ENCODE measurements at places on chromosomes 2 and 18.

GRCh38 chr2:10260130-10260529 is 42.6 kb upstream of the HPCAL1 start:
- no peak for DNase-seq

DNA sequence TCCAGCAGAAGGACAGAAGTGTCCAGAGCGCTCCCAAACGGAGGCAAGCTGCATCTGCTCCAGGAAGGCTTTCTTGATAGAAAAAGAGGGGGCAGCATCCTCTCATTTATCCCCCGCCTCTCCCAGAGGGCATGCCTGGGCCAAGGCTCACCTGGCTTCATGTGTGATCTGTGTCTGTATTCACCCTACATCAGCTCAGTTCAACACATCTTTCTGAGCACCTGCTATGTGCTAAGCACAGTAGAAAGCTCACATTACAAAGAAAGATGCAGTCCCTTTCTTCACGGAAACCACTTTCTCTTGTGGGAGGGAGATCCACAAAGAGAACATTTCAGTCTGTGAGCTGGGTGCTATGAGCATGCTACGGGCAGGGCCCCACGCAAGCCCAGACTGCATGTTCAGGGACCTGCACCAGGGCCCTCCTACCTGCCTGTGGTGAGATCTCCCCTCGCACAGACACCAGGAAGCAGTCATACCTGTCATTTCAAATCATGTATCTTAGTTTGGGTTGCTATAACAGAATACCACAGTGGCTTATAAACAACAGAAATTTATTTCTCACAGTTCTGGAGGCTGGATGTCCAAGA is 90.7 kb downstream of the PDCL3 start:
- no peak for DNase-seq

DNA sequence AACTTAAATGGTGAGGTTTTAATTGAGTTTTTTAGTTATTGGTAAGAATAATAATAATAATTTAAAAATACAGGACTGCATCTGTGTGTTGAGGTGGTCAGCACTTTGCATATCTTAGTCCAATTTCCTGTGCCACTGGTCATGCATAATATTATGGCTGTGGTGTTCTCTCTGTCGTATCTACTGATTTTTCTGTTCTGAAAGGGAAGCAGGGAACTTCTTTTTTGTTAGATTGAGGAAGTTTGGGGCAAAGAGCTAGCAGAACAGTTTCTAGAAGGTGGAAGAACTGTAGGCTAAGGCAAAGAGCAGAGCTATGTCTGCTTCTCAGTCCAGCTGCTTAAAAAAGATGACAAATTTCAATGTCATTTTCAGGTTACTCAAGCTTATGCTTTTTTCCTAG is 74.3 kb downstream of the XRCC5 start:
- no peak for DNase-seq

DNA sequence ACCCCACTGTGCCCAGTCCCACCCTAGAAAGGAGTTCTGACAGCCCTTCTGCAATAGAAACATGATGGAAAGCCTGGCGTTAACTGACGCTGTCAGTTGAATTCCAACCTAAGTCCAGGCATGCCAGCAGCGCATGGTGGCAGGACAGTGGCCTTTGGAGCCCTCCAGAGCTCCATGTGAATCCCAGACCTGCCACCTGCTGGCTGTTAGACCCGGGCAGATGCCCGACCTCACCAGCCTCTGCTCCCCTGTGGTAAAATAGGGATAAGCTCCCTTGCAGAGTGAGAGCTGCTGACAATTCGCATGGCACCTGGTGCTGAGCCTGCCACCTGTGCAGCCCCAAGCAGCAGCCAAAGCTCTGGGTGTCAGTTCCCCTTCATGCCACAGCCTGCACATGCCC is 138.6 kb downstream of the LOXHD1 start:
- DNase-seq = peak; percentile 3

DNA sequence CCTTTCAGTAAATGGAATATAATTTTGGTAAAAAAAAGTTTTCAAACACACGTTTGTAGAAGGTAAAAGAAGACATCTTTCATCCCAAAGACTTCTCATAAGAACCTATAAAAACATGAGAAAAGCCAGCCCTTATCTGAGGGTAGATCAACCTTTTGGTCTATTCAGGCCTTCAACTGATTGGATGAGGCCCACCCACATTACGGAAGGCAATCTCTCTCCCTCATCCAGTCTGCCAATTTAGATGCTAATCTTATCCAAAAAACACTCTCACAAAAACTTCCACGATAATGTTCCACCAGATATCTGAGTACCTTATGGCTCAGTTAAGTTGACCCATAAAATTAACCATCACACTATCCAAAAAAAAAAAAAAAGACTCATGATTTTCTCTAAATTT is 2.2 kb upstream of the CDH20 start:
- no peak for DNase-seq

DNA sequence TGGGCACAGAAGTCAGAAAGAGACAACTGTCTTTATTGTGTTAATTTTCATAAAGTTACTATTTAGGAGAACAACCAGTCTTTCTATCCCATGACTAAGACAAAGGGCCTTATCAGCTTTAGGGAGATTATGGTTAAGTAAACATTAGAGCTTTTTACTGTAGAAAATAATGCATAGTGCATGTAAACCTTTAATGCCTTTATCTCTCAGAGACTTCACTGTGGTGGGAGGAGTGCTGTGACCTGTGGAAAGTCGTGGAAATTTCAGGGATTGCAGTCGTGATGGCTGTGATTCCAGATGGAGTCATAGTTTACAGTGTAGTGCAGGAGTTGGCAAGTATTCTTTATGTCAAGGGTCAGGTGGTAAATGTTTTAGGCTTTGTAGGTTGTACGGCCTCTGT is 15.8 kb downstream of the ZNF236 start:
- DNase-seq = no peak

DNA sequence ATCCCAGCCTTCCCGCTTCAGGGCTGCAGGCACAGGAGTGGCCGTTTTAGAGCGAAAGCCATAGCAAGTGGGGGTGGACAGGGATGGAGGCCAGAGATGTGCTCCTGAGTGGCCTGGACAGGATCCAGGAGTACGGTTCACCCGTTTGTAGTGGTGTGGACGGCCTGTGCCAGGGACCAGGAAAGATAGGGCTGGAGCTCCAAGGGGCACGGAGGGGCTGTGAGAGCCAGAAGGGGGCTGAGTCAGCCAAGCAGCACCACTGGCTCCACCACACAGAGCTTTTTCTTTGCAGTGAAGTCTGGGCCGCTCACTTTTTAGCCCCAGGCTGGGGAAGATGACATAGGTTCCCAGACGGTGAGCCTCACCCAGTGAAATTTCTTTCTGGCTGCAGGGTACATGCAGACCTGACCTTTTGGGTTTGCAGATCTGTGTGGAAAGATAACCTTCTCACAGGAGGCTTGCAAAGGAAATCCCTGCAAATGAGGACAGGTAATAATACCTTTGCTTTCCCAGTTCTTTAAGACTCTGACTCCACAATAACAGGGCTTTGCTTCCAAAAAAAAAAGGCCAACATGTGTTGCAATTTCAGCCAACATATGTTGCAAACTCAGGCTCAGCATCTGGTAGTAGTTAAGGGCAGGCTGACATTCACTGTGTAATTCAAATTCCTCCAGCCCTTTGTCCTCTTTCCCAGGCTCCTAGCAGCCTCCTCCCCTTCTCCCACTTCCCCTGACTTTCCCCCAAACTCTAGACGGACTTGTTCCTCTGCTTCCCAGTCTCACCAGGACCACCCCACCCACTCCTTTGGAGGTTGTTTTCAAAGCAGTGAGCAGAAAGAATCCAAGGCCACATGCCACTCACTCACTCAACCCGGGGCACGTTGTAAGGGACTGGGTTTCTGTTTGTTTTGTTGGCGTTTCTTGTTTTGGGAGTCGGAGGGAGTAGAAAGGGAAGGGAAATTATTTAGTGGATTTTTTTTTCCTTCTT is 20.3 kb upstream of the LAPTM4A start:
- no peak for DNase-seq

DNA sequence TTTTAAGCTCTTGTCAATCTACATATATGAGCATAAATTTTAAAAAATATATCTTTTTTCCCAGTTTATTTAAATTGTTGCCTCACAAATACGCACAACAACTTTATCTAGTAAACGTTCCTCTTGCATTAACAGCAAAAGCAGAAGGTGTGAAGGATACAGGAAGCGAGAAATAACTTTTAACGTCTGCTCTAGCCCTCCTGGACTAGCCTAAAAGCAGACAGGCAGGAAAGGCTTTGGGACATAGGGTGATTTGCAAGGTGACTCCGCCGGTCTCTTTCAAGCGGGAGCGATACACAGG is 434 bp upstream of the DUSP19 start:
- DNase-seq = no peak

GRCh38 chr2:191612496-191612895 is 65.4 kb upstream of the NABP1 start:
- no peak for DNase-seq

GRCh38 chr2:212409560-212409959 is 129.0 kb downstream of the ERBB4 start:
- DNase-seq = no peak

GRCh38 chr2:31386648-31387047 is 27.9 kb downstream of the XDH start:
- DNase-seq = no peak

GRCh38 chr2:156538083-156538504 is 101.9 kb downstream of the GPD2 start:
- no peak for DNase-seq

- DNase-seq = no peak
Observed at GRCh38 chr2:1698188-1698945, 45.9 kb downstream of the PXDN start.

GRCh38 chr2:12284037-12284436 is 432.7 kb upstream of the TRIB2 start:
- no peak for DNase-seq

GRCh38 chr2:101089419-101089818 is 61.8 kb downstream of the TBC1D8 start:
- DNase-seq = no peak

Measured in T47D (cell line).